ENCODE measurements at places on chromosomes 12 and 14.
A peak's percentile ranks its signal among the peaks of the same experiment; 100 is the strongest.

GRCh38 chr12:96193725-96194575, at the start of gene ELK3:
Gene ELK3 (plus strand): TSS chr12:96194375.
- peak; percentile 53 for DNase-seq

DNA sequence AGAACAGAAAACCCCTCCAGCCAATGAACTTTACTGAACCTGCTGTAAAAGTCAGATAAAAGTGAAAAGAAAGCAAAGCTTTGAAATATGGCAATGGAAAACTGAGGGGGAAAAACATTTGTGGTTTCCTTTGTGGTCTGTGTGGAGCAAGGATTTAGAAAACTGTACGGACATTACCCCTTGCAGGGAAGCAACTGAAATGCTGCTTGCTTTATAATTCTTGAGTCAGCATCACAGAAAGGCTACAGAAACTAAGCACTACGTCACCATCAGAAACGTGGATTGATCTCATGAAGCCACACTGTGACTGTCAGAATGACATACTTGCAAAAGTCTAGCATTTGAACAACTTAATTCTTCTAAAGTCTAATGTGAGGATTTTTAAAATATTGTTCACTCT, 2.4 kb upstream of the KCNC2 start:
- peak; percentile 7 for DNase-seq

DNA sequence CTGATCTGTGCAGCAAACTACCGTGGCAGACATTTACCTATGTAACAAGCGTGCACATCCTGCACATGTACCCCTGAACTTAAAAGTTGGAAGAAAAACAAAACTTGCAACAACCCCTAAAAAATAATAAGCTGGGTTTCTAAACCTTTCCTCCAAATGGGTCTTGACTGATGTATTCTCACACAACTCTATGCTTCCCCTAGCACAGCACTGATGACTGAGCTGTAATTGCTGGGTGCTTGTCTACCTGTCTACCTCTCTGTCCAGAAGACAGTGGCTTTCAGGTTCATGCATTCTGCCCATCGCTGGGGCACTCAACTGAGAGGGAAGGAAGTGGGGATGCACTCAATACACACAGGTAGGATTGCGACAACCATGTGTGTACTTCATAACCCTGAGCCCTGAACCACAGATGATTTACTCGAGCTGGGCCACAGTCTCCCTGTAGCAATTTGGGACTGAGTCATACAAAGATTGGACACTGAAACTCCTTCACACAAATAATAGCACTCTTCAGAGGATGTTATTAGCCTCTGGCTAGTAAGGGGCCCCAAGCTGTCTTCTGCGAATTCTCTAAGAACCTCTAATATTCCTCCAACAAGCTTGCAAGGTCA, 44.8 kb upstream of the TMPO start:
- DNase-seq = no peak

- DNase-seq = peak; percentile 73
Observed at GRCh38 chr12:9933958-9934357, 1.8 kb upstream of the CLEC2A start.

- peak; percentile 17 for DNase-seq
Observed at GRCh38 chr14:61132894-61133293, 148.2 kb downstream of the TMEM30B start.

DNA sequence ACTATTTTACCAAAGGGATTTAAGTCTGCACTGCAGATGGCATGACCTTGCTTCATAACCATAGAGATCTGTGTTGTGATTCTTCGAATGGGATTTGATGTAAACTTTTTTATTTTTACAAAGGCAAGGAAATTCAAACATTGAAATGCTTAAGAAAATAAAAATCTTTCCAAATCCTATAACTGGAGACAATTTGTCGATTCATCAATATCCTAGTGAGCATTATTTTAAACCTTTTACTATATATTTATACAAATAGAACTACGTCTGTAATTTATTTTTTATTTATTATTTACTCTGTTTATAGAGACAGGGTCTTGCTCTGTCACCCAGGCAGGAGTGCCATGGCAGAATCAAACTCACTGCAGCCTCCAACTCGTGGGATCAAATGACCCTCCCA, 14.3 kb upstream of the SCAF11 start:
- no peak for DNase-seq

GRCh38 chr12:34391771-34392581, 369.7 kb downstream of the ALG10 start:
- no peak for DNase-seq

- no peak for DNase-seq
Observed at GRCh38 chr12:131923260-131923659, 5.8 kb upstream of the PUS1 start.

- no peak for DNase-seq
Observed at GRCh38 chr12:68080577-68080976, 79.0 kb downstream of the IFNG start.

DNA sequence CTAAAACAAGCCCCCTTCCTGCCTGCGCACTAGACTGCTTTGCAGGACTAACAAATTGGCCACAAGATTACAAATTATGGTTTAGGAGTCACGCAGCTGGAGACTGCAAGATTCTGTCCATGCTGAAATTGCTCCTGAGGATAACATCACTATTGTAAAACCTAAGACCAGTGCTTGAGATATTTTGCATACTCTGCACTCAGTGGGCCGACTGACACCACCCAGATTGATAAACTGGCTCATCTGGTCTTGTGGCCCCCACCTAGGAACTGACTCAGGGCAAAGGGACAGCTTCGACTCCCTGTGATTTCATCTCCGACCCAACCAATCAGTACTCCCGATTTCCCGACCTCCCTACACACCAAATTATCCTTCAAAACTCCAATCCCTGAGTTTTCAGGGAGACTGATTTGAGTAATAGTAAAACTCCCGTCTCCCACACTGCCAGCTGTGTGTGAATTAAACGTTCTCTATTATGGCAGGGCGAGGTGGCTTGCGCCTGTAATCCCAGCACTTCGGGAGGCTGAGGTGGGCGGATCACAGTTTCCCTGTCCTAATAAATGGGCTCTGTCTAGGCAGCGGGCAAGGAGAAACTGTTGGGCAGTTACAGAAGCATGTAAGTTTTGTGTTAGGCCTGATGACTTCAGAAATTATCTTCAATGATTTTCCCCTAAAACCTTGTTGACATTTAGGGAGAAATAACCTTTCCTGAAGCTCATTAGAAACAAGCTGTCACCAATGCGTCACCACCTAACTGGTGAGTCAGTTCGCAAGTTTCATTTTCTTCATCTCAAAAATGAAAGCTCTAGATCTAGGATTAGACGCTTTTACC, 5.3 kb upstream of the UBC start:
- DNase-seq = peak; percentile 63

- DNase-seq = no peak
Observed at GRCh38 chr12:123705935-123706334, 6.2 kb upstream of the ATP6V0A2 start.

Measured in common myeloid progenitor, CD34-positive (primary cell).